ENCODE measurements at places on chromosomes 16 and 17. TPM values are rescaled to one million over a fixed set of nuclear protein-coding genes. Genes with fewer than 3 reads are reported as not detected.

Gene EFNB3
- not detected for total RNA-seq

Gene OR3A3
- total RNA-seq, result not detected

- no peak for DNase-seq
Measured at GRCh38 chr16:81784072-81784795, 5.1 kb downstream of the PLCG2 start.

- DNase-seq, result no peak
Measured at GRCh38 chr16:57991551-57992059, 8.9 kb downstream of the ZNF319 start.

DNA sequence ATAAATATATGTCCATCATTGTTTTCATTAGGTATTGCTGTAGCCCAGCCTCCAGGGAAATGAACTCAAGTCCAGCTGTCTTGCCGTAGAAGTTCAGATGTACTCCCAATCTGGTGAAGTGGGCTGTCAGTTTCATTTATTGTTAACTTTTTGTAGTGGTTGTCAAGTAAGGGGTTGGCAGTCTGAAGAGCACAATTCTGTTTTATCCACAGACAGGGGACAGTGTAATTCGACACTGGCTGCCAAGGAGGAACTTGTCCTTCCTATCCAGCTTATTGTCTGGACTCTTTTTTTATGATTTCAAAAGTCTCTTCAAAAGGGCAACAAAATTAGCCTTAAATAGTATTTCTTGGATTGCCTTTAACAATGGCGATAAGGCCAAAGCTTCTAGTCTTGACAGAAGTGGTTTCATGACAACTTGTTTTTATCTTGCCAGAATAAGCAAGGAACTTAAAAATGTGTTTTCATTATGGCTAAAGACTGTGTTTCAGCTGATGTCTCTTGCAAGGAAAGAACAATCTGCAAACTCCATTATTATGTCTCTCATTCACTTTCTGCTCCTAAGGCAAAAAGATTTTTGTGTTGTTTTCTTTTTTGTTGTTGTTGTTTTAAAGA, 73.9 kb upstream of the TANC2 start:
- DNase-seq, result no peak

DNA sequence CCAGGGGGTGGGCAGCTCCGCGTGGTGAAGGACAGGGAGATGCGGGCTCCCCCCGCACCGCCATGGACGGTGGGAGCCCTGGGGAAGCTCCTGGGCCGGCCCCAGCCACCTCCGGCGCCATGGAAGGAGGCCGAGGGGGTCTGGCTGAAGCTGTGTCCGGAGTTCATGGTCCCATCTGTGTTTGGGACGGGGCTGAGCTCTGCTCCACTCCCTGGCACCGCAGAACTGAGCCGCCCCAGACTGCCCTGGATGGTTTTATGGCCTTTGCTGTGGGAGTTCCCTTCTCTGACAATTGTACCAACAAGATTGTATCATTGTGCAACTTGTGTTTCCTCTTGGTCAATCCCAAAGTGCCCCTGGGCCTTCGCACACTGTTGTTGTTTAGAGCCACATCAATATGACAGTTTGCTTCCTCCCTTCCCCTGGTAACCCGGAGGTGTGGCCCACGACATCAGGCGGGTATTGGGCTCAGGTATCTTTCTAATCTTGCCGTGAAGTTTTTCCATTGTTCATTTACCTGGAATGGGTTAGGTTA, 942 bp downstream of the KRT23 start:
- DNase-seq, result no peak

DNA sequence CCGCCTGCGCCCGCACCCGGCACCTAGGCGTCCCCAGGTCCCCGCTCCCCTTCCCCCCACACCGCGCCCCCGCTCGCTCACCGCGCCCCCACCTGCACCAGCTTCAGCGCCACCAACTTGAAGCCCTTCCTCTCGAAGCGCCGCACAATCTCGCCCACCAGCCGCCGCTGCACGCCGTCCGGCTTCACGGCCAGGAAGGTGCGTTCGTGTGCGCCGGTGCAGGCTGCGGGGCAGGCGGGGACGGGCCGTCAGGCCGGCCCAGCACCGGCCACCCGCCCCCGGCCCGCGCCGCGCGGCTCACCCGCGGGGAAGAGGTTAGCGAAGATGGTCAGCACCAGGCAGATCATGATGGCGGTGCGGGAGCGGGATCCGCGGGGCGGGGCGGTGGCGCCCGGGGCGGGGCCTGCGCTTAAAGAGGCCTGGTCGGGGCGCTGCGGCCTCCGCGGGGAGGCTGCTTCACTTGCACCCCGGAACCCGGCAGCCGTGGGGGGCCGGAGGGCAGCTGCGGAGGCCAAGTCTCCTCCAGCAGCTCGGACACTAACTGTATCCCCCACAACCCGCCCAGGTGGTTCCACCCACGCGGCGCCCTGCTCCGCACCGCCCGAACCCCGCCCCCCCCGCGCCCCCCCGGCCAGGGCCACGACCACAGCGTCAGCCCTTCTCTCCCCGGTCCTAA, at the start of gene NME3:
NME3 (minus strand) TSS at position 356 of the 676 bp plus-strand sequence; CDS start at position 347, 9 bp downstream.
- peak; percentile 86 for DNase-seq

DNA sequence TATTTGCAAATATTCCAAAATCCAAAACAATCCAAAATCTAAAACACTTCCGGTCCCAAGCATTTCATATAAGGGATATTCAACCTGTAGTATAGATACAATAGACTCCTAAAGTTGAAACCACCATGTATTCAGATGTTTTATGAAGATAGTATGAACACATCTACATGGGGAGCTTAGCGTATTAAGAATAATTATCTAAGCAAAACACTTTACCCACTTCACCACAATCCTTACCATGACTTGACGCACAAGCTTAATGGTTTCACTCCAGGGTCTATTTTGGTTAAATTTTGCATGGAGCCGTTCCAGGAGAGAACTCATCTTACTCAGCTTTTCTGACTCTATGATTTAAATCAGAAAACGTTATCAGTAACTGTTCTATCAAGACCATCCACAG, 3.5 kb downstream of the MED1 start:
- DNase-seq, result no peak

GRCh38 chr17:64491034-64491860, 5.6 kb downstream of the POLG2 start:
- DNase-seq, result no peak

DNA sequence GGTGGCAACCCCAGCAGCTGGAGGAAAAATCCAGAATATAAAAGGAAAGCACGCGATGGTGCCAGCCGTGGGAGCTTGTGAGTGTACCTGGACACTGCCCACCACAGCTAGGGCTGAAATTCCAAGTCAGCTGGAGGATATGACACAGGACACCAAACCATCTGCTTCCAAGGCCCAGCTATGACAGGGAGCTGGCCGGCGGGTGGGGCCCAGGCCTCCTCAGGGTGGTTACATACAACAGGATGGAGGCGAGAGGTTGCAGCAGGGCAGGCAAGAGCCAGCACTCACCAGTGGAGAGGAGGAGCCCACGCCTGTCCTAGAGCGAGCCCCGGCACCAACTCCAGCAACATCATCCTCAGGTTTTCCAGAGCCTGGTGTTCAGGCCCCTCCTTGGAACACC, 163.2 kb upstream of the RPL38 start:
- DNase-seq, result no peak

DNA sequence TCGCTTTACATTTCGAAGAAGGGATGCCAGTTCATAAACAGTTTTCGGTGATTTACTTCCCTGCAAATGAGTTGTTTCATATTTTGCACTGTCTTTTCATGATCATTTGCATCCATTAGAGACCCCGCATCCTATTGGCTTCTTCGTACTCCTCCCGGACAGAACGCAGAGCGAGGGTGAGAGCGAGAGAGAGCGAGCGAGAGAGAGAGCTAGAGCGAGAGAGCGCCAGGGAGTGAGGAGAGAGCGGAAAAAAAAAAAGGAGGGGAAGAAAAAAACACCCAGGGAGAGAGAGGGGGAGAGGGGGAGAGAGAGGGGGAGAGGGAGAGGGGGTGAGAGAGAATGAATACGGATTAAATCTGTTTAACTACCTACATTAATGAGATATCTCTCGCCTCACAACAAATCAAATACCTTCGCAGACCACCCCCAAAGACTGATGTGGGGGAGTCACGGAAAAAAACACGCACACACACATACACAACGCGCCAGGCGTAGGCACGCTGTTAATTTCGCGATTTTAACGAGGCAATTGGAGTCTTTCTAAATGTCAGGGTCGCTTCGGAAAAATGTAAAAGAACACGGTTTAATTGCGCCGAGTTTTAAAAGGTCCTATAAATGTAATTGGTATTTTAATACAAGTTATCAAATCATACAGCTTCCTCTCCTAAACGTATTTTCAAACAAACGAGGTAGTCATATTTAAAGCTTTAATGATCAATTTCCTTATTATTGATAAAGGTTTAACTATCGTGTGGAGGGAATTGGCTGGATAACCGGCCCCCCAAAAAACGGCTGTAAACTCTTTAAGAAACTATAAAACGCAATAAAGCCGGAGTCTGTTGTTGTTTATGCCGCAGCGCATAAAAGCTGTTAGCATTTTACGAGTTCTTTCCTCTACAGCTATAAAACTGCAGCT, at the start of gene HOXB8:
HOXB8 (minus strand) TSS at position 246 of the 916 bp plus-strand sequence. CDS start 588 bp downstream, outside the sequence.
- DNase-seq, result no peak

DNA sequence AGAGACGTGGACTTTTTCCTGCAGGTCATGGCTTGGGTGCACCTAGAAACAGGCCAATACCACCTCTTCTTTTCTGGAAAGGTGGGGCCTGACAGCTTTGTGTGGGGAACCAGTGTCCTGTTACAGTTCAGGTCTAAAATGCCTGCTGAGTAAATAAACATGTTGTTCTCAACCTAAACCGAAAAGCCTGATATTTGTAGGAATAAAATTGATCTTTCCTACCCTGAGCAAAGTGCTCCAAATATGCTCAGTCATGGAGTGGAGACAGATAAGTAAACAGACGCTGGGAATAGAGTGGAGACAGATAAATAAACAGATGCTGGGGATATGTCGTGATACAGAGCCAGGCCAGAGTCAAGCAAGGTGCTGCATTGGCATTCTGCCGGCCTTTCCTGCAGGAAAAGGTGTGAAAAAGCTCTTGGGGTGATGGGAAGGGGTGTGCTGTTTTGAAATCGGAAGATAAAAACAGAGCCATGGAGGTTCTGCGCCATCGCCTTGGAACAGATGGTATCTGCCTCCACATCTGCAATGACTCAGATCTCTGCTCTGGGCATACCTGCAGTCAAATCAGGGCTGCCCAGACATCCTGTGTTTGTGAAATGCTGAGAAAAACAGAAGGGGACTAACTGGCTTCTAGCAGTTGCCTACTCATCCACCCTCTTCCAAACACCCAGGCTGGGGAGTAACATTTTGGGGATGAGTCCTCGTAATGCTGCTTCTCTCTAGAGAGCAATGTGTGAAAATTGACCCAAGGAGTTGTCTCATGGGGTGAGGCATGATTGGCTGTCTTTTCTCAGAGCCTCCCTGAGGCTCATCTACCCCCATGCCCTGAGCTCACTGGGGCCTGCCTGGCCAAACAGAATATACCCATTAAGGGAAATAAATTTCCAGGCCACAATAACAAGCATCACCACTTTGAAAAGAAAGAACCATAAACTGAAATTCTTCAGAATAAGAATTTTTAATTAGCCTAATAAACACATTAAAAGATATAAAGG, 16.8 kb upstream of the TRPV2 start:
- DNase-seq, result no peak

GRCh38 chr16:16015849-16016248, 66.4 kb downstream of the ABCC1 start:
- no peak for DNase-seq

Gene ZMYND15
- 0.29 TPM for total RNA-seq

Gene MCRIP1
- total RNA-seq, result 55.3 TPM

Gene SCARF1
- 1.1 TPM for total RNA-seq

GRCh38 chr16:73483076-73483791, 435.3 kb upstream of the ZFHX3 start:
- DNase-seq, result no peak

GRCh38 chr16:15949210-15950160, at the start of gene ABCC1:
Gene ABCC1, plus strand, starts transcription at chr16:15949616. Its CDS starts 136 bp downstream, at chr16:15949752.
- peak; percentile 75 for DNase-seq

Gene KLHDC4
- total RNA-seq, result 75.4 TPM

Gene TK1
- total RNA-seq, result 234 TPM

- no peak for DNase-seq
Measured at GRCh38 chr17:48504953-48505352, 25.9 kb downstream of the HOXB1 start.

Measured in activated naive CD4-positive, alpha-beta T cell treated with anti-CD3 and anti-CD28 coated beads, Interleukin-2, amount 50 U/mL, for 72 hours (primary cell).